ENCODE measurements at places on chromosomes 11 and 22.

GRCh38 chr11:11038782-11039181 is 180.9 kb upstream of the ZBED5 start:
- no peak for DNase-seq

GRCh38 chr11:86444981-86445380 is 70.3 kb downstream of the CCDC81 start:
- DNase-seq = no peak

DNA sequence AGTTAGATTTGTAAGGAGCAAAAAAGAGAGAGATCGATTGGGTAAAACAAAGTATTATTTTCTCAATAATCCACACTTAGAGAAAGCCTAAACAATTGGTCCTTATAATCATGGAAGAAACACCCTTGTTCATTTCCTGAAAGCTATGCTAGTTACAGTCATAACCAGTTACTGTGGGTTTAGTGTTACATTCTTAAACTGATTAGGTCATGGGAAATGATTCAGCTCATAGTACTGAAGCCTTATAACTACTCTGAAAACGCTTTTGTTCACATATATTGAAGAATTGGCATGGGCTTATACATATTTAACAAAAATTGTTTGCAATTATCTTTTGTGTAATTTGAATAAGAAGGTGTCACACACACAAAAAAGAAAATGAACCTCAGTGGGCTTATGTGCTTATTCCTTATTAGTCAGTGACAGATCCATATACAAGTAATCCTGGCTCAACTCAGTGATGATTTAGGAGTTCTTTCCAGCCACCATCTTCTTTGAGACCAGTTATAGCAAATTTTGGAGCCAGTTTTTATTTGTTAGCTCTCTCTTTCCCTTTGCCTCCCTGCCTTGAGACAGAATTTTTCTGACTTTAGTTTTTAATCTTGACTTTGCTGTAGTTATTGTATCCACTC is 198.5 kb upstream of the CTSC start:
- no peak for DNase-seq

- DNase-seq = no peak
These were observed 80.8 kb downstream of the ME3 start for GRCh38 chr11:86591631-86592030.

DNA sequence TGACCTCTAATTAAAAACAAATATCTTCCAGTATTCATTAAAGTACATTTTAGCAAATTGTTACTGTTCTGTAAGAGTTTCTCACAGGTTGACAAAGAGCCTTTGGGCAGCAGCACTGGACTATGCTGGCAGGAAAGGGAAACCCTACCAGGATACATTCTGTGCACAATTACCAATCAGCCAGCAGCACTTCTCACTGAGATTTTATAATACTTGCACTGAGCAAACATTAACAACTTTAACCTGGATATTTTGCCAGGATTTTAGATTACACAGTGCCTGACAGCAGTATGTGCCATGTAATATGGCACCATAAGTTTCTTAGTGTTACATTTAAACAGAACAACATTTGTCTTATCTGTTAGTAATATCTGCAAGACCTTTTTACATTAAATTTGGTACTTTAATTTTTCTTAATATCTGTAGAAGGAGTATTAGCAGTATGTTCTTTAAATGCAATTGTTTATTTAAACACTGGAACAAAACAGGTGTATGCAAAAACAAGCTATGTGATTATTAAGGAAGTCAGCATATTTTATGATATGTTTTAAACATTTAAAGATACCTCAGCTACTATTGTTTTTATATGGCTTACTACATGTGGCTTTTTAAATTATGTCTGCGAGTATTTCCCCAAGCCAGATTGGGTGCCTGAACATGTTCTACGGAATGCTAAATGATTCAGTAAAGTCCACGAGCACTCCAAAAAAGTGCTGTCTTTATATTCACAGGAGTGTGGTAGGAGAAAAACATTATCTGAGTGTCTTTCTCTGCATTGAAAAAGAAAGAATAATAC is 699.0 kb upstream of the LUZP2 start:
- DNase-seq = no peak

DNA sequence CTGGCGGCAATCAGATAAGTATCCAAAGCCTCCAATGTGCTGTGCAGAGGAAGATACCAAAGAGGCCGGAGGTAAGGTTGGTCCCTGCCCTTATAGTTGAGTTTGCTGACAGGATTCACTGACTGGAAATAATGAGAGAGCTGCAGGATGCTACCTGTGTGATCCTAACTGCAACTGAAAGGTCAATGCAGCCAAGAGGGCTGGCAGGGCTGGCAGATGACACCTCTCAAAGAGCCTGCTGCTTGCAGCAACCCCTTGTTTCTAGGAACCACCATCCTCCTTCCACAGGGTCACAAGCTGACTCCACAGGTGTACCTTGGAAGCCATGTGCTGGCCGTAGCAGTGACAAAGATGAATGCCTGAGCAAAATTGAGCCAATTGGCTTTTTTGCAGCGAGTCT is 348.1 kb downstream of the DDX10 start:
- no peak for DNase-seq

- DNase-seq = no peak
These were observed 1522.6 kb downstream of the FAM181B start for GRCh38 chr11:81211050-81211449.

Data from GM12892 (cell line).